ENCODE measurements at places on chromosomes 13 and 19.

DNA sequence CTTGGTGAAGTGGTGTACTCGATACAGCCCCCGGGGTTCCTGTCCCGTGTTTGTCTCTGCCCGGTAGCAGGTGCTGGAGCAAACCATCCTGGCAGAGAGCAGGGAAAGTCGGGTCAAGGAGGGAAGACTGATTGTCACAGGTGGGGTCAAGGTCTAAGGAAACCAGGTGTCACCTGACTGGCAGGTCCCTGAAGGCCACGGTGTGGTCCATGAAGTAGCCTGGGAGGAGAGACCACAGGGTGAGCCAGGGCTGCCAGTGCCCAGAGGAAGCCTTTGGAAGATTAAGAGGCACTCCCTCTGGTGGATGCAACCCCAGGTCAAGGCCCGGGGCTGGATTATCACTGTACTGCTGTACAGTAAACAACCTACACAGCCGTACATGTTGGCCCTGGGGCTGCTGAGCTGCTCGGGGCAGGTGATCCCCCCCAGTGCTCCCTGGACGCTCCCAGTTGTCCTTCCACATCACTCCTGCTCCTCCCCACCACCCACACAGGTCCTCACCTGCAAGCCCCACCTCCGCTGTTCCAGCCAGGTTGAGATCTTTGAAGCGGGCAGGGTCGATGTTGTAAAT is 6.0 kb upstream of the CCER2 start:
- no peak for DNase-seq

DNA sequence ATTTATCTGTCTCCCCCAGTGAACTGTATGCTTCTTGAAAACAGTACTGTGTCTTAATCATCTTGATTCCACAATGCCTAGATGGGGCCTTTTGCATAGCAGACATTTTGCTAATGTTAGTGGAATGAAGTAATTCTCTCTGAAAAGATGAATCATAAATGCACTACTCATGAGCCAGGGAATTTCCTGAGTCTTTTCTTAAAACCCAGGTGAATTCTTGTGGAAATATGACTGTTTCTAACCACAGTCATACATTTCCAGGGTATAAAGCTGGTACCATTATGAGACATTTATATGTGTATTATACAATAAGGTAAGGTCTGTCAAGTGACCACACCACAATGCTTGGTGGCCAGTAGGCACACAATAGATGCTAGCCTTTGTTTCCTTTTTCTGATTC is 5.5 kb upstream of the KCTD4 start:
- DNase-seq = no peak

GRCh38 chr13:98598043-98598442 is 21.1 kb upstream of the STK24 start:
- DNase-seq = no peak

DNA sequence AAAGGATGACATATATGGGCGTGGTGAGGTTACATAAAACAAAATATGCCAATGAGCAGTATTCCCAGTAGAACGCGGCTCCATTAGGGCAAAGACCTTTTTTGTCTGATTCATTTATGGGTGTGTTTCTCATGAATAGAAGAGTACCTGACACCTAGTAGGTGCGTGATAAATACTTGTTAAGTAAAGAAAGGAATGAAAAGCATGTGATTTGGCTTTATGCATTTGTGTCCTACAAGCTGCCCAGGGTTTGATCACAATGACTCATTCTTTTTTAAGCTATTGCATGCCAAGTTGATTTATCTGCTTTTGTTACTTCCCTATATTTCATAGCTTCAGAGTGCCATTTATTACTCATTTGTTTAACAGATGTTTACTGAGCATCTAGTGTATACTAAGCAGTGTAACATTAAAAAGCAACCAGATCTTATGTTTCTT is 19.1 kb upstream of the KCTD4 start:
- DNase-seq = no peak

- DNase-seq = no peak
Measured at GRCh38 chr13:96667294-96668018, 326.8 kb downstream of the OXGR1 start.

- DNase-seq = no peak
Measured at GRCh38 chr13:59960683-59961082, 203.0 kb downstream of the DIAPH3 start.

GRCh38 chr13:78608252-78608687 is 4.9 kb upstream of the POU4F1 start:
- no peak for DNase-seq

- DNase-seq = no peak
Measured at GRCh38 chr13:43758834-43759233, 27.9 kb downstream of the ENOX1 start.

- DNase-seq = no peak
Measured at GRCh38 chr13:51276636-51277035, 54.4 kb downstream of the FAM124A start.

DNA sequence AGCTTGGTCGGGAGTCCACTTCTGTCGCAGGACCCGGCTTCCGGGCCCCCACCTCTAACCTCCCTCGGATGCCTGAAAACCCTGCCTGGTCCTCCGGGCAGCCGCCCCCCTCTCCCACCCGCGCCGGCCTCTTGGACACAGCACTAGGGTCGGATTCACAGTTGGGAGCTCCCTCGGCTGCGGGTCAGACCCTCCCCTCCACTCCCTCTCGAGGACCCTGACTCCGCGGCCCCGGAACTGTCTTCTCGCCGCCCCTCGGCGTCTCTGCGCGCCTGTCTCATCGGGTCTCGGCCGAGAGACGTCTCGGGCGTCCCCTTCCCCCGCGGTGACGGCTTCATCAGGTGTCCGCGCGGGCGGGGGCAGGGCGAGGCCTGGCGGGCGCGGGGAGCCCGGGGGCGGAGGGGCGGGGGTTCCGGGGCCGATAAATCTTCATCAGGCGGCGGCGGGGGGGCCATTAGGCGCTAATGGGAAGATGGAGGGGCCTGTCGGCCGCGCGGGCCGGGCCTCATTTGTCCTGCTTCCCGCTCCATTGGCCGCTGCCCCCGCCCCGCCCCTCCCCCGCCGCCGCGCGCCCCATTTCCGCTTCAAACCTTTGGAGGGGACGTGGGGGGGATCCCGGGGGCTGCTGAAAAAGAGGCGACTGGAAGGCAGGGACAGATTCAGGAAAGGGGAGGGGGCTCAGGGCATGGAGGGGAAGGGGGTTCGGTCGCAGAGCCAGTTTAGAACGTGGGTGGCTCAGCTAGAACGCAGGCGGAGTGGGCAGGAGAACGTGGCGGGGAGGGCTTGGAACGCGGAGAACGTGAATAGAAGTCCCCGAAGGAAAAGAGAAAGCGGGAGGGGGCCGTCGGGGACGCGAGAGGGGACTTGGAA is 11.8 kb upstream of the ERFL start:
- peak; percentile 45 for DNase-seq
